ENCODE measurements at places on chromosomes 4 and X.

GRCh38 chr4:170009291-170009690 lies 16.9 kb downstream of the MFAP3L start:
- no peak for DNase-seq

DNA sequence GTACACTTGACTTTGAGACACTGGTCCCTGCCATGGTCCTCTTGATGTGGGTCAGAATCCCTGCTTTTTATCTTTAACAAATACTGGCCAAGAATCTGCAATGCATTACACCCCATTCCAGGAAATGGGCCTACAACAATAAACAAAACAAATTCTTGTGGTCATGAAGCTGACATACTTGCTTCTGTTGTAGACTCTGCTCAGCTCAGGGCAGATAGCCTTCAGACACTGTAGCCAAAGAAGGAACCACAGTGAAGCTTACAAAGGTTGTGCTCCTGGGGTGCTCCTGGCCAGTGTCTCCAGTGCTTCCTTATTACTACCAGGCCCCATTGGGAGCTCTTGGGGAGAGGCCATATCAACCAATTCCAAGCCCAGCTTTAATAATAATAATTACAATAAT lies 21.8 kb downstream of the KIAA1210 start:
- no peak for DNase-seq

GRCh38 chr4:68592673-68593072 lies 16.6 kb upstream of the UGT2B17 start:
- no peak for DNase-seq

- no peak for DNase-seq
Observed at GRCh38 chr4:101279377-101279871, 67.9 kb downstream of the PPP3CA start.

- DNase-seq = no peak
Observed at GRCh38 chr4:3399277-3400194, 42.2 kb upstream of the HGFAC start.

- DNase-seq = no peak
Observed at GRCh38 chr4:78944381-78944780, 5.1 kb upstream of the PAQR3 start.

DNA sequence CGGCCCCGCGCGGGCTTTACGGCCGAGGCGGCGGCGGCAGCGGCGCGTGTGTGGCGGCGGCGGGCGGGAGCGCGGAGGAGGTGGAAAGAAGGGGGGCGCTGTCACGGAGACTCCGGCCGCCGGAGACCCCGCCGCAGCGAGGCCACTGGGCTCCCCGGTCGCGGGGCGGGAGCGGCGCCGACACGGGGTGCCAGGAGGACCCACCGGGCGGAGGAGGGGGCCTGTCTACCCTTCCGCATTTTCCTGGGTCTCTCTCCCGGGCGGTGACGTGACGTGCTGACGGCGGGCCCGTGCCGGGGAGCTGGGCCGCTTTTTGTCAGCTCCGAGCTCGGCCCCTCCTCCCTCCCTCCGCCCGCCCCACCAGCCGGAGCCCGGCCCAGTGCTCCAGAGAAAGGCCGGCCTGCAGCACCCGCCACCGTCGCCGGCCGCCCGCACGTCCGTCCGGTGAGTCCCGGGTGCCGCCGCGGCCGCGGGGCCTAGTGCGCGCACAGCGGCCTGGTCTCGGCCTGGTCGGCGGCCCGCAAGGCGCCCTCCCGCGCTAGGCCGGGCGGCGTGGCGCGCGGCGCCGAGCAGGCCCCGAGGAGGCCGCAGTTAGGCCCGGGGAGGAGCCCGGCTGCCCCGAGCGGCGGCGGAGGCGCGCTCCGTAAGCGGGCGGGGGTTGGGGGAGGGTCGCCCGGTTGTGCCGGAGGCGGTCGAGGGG lies at the start of gene ZFX:
TSS of gene ZFX (plus strand) at position 379 of the 700 bp plus-strand sequence. CDS start 23,014 bp downstream, outside the sequence.
- DNase-seq = no peak

GRCh38 chr4:146582864-146583263 lies 55.8 kb upstream of the POU4F2 start:
- no peak for DNase-seq

DNA sequence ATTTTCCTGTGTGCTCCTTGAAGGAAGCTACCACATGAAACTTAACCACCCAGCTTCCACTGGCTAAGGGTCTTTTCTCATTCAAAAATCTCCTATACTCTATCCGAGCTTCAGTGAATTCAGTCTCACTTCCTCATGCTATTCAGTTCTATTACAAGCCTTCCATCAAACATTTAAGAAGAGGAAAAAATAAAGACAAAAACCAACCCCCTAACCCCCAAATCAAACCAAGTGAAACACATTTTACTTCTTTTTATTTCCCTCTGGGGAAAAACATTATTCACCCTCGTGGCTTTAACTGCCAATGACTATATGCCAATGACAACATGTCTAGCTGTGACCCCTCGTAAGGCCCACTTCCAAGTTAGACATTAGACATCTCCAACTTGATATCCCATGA lies 16.2 kb upstream of the WDR19 start:
- DNase-seq = no peak

GRCh38 chr4:113760795-113761619 lies 531 bp downstream of the CAMK2D start:
- no peak for DNase-seq

GRCh38 chrX:119004920-119005524 lies 30.6 kb downstream of the LONRF3 start:
- no peak for DNase-seq

DNA sequence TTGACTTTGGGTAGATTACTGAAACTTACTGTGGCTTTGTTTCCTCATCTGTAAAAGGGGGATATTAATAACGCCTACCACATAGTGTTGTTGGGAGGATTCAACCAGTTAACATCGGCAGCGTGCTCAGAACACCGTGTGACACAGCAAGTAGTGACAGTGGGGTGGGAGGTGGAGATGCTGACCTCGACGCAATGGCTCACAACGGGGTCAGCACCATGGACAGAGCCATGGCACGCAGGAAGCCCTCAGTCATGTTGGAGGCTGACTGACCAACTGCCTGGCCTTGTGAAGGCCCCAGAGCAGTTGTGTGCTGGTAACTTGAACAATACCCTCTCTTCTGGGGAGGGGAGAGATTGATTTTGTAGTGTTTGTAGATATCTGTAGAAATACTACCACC lies 93.2 kb downstream of the WFS1 start:
- DNase-seq = no peak

GRCh38 chr4:140704964-140705363 lies 51.2 kb downstream of the TBC1D9 start:
- no peak for DNase-seq

DNA sequence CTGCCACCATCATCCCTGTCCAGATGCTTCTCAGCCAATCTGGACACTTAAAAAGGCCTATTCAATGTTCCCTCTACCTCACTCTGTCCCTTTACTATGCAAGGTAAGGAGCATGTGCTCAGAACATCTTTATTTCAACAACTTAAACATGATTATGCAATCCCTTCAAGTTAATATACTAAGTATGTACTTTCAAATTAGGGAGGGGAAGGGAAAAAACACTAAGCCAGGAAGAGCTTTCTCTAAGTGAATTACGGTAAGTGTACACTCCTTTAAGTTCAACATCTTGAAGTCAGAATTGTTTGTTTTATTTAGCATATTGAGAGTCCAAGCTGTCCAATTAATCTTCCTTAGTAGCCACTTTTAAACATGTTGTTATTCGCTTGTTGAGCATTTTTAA lies 14.1 kb downstream of the SLC10A7 start:
- no peak for DNase-seq

GRCh38 chr4:139189417-139189749 lies 12.4 kb upstream of the ELF2 start:
- DNase-seq = no peak

- no peak for DNase-seq
Observed at GRCh38 chrX:17328837-17329236, 46.2 kb upstream of the NHS start.

- DNase-seq = no peak
Observed at GRCh38 chrX:47585273-47585672, 3.0 kb downstream of the TIMP1 start.

DNA sequence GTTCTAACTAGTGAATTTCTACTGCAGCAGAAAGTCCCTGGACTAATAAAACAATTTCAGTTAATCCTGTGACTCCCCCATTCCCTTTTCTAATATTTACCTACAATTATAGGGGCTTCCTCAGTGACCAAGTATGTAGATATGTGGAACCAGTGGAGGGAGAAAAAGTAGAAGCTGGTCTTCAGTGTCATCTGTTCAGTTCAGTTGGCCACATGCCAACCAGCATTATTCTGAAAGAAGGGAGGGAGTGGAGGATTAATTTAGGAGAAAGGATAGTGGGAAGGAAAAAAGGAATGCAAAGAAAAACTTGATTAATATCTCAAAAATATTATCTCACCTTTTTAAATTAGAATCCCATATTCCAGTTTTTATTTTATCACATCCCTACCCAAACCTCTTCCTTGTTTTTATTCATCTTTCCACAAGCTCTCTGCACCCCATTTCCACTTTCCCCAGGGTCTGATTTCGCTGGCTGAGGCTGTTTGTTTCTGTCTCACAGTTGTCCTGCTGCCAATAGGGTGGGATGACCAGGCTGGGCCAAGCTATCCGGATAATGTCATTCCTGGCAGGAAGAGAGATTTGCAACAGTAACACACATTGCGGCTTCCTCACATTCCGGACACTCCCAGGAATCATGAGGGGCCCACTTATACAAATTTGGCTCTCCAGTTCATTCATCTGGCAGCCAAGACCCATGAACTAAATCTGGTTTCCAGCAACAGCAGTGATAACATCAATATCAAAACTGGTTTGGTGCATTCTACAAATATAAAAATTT lies 24.6 kb upstream of the ANTXR2 start:
- DNase-seq = no peak

- DNase-seq = no peak
Observed at GRCh38 chr4:153791746-153792617, 3.1 kb upstream of the SFRP2 start.

- DNase-seq = no peak
Observed at GRCh38 chr4:124132161-124132560, 580.4 kb downstream of the ANKRD50 start.

DNA sequence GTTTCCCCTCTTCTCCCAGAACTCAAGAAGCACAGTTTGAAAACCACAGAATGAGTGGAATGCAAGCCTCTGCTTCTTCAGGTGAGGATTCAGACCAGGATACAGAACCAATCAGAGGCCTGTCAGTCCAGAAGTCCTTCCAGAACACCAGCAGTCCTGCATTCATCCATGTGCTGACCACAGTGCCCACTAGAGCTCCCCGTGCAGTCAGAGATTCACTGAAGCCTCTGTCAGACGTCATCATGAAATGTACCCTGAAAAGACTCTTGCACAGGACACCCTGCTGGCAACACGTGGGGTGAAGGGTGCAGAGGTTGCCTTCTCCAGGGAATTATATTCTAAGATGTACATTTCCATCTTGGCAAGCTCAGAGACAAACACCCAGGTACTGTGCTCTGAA lies 75.9 kb upstream of the LSM6 start:
- no peak for DNase-seq

- no peak for DNase-seq
Observed at GRCh38 chr4:147050356-147050765, 104.7 kb upstream of the TTC29 start.

- no peak for DNase-seq
Observed at GRCh38 chrX:103356858-103357257, 552 bp downstream of the TCEAL9 start.
